ENCODE measurements at places on chromosomes 6 and 20.

GRCh38 chr20:64220891-64221527, 34.5 kb upstream of the PCMTD2 start:
- no peak for DNase-seq

- DNase-seq: no peak
Measured at GRCh38 chr20:35468671-35469334, 13.4 kb downstream of the CEP250 start.

DNA sequence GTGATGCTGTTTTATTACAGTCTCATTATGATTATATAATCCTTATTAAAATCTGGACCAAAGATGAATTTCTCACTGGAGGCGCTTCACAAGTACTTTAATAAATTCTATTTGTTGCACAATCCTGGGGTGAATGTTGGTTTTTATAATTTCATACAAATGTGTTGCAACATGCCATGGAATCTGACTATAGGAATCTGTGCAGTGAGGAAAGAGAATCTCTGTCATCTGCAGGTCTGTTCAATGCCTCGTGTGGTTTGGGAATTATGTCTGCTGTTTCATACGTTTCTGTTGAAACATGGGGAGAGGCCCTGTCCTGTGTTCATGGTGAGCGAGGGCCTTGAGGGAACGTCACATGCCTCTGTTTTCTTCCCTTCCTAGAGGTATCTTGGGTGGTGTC, 277.3 kb downstream of the CDH4 start:
- no peak for DNase-seq

- DNase-seq: no peak
Measured at GRCh38 chr6:1729133-1729749, 119.5 kb downstream of the FOXC1 start.

GRCh38 chr20:4791121-4791520, 69.4 kb downstream of the PRND start:
- DNase-seq: no peak

- no peak for DNase-seq
Measured at GRCh38 chr20:53037621-53038020, 65.5 kb downstream of the TSHZ2 start.

- no peak for DNase-seq
Measured at GRCh38 chr20:11395581-11395980, 522.1 kb upstream of the BTBD3 start.

DNA sequence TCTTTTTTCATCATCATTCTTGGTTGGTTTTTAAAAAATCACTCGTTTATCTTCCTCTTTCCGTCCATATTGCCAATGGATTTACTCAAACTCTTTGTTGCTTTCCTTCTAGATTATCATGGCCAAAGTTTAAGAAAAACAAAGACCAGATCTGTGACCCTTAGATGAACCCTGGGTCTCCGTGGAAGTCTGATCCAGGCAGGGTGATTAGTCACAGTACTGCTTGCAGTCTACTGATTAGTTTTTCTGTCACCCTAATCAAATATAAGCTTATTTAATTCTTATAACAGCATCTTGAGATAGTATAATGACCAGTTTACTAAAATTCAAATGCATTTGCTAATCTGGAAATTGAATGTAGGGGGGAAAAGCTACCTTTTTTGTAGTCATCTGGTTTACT, 6.0 kb upstream of the SMIM28 start:
- DNase-seq: no peak

DNA sequence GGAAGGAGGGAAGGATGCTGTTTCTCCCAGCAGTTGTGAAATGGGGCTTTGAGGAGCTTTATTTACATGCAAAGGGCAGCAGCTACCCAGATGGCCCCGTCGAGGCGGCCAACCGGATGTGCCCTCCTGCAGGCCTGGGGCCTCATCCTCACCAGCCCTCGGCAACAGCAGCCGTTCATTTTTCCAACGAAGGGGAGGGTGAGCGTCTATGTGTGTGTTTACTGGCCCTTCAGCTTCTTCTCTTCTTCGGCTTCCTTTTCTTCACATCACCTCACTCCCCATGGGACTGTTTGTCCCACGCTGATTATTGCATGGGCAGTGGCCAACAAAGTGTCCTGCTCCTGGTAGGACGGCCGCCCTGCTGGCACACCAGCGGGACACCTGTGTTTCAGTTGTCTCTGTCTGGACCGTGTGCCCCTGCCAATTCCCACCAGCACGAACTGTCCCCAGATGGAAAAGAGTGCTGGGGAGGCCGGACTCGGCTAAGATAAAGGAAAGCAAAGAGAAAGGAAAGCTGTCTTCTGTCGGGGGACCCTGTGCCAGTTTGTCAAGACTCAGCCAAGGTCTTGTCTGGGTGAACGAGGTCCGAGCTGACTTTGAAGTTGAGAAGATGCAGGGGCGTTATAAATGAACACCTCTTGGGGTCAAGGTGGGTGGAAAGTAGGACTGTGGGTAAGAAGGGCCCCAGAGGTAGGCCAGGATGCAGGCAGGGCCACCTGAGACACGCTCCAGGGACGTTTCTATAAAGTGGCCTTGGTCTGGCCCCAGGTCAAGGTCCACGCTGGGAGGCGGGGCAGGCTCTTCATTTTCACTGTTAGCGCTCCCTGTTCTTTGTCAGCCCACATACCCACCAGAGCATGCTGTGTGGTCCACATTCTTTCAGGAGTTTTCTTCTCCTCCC, 57.0 kb downstream of the FAM50B start:
- no peak for DNase-seq

- no peak for DNase-seq
Measured at GRCh38 chr6:33798343-33798848, 5.4 kb downstream of the MLN start.

- no peak for DNase-seq
Measured at GRCh38 chr6:15290067-15290680, 44.3 kb downstream of the JARID2 start.

GRCh38 chr20:18802012-18802634, 11.5 kb upstream of the SCP2D1 start:
- DNase-seq: no peak

DNA sequence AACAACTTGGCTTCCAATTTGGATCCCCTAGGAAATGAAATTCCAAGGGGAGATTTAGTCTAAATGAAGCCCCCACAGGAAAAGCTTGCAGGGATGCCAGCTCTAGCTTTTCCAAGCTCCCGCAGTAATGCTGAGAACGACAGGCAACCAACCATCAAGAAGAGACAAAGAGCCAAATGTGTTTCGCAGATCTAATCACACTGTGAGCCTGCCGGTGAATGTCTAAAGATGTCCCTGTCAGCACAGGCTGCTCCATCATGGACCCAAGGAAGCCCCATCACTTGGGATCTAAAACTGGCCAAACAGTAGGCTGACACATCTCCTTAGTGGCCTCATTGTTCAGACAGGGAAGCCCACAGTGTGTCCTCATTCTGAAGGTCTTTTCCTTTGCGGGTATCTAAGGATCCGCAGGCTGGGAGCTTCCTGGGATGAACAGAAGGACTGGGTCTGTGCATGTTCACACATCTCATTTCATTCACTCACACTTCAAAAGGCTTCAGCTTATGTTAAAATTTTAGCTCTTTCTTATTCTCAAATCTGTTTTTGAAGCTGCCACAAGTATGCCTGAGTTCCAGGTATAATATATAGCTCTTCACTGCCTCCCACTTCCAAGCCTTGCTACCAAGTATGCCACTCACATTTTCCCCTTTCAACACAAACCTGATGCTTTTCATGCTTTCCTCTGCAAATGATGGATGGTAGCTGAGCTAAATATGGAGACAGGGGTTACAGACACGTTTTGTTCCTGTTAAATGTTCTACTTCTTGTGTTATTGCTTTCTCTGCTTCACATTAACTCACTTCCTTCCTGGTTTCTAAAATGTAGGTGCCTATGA, 229.8 kb downstream of the HIVEP2 start:
- no peak for DNase-seq

DNA sequence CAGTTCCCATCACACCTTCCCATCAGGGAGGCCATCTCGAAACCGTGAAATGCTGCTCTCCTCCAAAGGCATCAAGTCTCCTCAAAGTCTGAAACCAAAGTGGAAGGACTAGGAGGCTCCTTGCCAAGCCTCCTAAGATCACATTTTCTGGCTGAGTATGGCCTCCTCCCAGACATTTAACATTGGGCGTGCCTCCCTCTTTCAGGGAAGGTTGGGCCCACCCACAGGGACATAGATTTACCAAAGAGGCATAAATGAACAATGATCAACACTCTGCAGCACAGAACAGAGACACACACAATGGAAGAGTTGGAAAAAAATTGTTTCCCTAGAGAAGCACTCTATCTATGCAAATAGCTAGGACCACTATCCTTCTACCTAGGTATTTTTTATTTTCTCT, 381.8 kb downstream of the MAFB start:
- DNase-seq: no peak

GRCh38 chr6:109772883-109773431, 81.9 kb downstream of the FIG4 start:
- DNase-seq: no peak

DNA sequence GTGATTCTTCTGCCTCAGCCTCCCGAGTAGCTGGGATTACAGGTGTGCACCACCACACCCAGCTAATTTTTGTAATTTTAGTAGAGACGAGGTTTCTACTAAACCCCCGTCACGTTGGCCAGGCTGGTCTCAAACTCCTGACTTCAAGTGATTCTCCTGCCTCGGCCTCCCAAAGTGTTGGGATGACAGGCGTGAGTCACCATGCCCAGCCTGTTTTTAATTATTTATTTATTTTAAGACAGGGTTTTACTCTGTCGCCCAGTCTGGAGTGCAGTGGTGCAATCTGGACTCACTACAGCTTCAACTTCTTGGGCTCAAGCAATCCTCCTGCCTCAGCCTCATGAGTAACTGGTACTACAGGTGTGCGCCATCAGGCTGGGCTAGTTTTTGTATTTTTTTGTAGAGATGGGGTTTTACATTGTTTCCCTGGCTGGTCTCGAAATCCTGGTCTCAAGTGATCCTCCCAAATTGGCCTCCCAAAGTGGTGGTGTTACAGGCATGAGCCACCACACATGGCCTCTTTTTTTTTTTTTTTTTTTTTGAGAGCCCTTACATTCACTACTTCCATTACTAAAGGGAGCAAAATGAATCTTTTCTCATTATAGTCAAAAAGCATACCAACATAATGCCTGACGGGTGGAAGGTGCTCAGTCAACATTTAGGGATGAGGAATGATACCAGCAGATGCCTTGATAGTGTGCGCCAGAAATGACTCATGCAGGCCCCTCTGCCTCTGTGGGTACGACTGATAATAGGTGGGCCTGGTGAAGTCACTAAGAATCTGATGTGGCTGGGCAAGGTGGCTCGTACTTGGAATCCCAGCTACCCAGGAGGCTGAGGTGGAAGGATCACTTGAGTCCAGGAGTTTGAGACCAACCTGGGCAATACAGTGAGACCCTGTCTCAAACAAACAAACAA, 17.8 kb upstream of the RALGAPB start:
- no peak for DNase-seq

DNA sequence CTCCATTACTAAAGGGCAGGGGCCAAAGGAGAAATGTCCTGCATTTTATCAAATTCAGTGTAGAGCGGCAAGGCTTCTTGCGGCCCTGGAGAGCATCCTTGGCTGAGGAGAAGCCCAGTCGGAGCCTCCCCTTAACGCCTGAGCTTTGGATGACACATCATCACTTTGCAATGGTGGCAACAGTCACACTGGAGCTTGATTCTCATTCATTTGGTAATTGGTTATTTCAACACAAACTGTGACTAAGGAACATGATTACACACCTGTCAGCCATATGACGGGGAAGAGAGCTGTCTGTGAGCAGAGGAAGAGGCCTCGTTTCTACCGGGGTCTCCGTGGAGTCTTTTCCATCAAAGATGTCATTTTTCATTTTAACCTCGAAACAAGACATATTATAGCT, 81.4 kb downstream of the SOBP start:
- no peak for DNase-seq

GRCh38 chr20:36483209-36483918, 58.0 kb upstream of the MYL9 start:
- DNase-seq: no peak

DNA sequence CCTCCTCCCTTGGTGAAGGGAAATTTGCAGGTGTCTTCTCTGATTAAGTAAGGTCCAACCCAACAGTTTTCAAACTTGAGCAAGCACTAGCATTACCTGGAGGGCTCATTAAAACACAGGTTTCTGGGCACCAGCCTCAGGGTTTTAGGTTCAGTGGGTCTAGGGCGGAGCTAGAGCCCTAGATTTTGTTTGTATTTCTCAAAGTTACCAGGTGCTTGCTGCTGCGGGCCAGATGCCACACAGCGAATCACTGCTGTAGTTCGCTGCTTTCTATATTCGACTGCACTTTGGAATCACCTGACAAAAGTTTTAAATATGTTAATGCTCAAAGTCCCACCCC, 869 bp downstream of the COL21A1 start:
- no peak for DNase-seq

DNA sequence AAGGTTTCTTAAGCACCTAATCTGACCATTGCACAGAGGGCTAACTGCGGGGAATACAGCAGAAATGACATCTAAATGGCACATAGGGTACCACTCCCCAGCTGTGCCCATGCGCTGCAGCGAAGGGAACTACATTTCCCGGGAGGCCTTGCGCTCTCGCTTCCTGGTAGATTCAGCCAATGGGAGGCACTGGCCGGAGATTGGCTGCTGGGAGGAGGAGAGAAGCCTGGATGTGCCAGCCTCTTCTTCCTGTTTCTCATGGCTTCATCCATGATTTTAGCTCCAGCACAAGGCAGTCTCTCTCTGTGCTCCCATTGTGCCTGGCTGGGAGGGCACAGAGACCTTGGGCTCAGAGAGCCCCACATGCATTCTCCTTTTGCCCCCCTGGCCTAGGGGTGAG, 101.7 kb upstream of the FOXA2 start:
- DNase-seq: no peak
